Panc1 (cell line): ENCODE measurements at places on chromosomes 5 and 9. TPM values are rescaled to one million over a fixed set of nuclear protein-coding genes. Genes with fewer than 3 reads are reported as not detected.

DNA sequence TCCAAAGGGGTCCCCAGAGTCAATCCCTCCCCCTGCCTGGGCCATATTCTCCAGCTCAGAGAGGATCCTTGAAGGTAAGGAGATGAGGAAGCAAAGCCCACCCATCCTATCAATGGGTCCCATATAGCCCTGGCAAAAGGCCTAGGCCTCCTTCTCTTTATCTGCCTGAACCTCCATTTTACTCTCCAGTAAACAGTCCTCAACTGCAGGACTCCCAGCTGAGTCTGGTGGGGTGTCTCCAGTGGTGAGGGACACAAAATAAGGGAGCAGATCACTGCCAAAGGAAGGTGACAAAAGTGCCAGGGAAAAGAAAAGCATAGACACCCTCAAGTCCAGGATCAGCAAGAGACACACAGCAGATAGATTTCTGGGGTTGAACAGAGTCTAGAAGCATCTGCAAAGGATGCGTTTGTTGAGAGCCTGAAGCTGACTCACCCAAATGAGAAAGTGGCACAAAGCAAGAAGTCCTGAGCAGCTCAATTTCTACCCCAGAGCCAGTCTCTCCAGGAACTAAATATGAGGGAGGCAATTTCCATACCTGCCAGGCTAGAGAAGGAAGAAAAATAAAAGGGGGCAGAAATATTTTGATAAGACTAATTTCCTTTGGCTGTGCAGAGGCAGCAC, 2.7 kb upstream of the EBF1 start:
- DNase-seq: no peak

DNA sequence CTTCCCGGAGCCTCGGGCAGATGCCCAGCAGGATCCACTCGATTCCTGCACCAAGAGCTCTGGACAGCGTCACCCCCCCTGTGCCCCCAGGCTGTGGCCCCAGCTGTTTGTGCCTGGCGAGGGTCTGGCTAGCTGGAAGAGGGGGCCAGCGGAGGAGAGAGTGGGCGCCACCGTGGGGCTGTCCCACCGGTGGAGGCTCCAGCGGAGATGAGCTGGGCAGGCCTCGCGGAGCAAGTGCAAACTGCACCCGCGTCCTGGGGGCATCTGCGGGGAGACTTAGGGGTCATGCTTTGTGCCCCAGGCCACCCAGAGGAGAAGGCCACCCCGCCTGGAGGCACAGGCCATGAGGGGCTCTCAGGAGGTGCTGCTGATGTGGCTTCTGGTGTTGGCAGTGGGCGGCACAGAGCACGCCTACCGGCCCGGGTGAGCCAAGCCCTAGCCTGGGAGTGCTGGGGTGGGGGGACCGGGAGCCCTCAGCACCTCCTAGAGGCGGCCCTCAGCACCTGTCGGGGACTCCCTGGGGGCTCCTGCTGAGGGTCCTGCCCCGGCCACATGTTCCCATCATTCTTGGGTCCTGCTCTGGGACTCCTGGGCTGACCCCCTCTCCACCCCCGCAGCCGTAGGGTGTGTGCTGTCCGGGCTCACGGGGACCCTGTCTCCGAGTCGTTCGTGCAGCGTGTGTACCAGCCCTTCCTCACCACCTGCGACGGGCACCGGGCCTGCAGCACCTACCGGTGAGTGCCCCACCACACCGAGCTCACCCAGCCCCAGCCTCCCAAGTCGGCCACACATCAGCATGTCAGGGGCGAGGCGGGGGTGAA, 5.4 kb downstream of the EGFL7 start:
- DNase-seq: no peak

- DNase-seq: no peak
Observed at GRCh38 chr9:84688956-84689355, 19.4 kb downstream of the NTRK2 start.

GRCh38 chr5:134547579-134547978, 22.1 kb downstream of the JADE2 start:
- DNase-seq: no peak

GRCh38 chr5:146564007-146564762, 48.2 kb upstream of the GPR151 start:
- no peak for DNase-seq

DNA sequence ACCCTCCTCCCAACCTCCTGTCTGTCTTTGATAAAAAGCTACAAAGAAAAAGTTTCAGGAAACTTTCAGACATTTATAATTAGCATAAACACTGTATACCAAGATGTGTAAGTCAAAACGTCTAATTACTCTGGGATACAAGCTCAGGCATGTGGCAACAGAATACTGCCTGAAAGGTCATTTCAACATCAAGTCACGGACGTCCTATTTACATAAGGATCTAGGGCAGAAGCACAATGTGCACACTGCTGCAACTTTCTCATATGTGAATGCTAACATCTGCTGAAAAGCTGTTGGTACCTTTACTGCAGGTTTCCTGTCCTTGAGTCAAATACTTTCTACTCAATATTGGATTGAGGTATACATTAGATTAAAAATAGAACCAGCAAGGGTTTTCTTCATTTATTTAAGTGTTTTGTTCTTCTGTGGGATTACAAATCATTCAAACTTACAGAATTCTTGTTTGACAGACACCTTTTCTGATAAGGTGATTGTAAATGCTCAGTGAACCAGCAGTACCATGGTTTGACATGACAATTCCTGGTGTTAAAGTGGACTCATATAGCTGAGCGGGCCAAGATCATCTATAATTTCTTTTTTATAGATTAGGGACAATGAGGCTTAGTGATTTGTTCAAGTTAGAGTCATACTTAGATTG, 36.8 kb downstream of the ELL2 start:
- no peak for DNase-seq

SOHLH1 gene
- total RNA-seq: not detected

CKMT2 gene
- total RNA-seq: not detected

TYRP1 gene
- 0.23 TPM for total RNA-seq

SYNPO gene
- total RNA-seq: 82.8 TPM
